Stimulated activated CD4-positive, alpha-beta T cell treated with anti-CD3 and anti-CD28 coated beads, Interleukin-12 subunit alpha, Interleukin-12 subunit beta, amount 100 ng/mL, for 24 hours (primary cell): ENCODE measurements at places on chromosomes 7 and 10.

- DNase-seq: no peak
Observed at GRCh38 chr7:77823787-77824186, 25.2 kb downstream of the PHTF2 start.

- DNase-seq: no peak
Observed at GRCh38 chr7:142771353-142771723, 568 bp downstream of the PRSS2 start.

DNA sequence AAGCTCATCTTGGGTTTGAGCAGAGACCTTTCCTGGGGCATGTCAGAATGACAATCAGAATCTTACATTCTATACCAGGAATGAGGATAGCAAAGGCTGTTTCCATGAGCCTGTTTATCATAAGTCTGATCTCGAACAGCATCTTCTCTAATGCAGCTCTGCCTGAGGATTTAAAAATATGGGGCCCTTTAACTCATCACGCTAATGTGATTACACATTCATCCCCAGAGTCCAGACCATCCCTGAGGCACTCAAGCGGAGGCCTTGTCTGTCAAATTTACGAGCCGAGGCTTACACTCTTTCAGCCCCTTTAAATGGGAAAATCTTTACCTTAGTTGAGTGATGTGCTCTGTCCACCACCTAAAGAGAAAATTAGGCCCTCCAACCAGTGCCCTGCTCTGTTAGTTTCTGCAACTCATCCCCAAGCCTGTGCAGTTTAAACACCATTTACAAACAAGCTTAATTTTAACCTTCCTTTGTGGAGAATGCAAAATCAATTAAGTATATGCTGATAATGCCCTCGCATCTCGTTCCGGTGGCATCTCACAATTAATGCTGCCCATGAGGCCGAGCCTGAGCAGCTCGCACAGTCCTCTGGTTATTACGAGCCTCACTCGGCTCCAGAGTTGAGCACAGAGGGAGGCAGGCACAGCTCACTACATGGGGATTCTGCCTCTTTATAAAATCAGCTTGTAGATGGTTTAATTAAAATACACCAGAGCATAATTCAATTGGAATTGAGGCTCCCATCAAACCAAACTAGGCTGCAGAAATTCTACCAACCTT is 16.0 kb downstream of the CHST15 start:
- DNase-seq: no peak

GRCh38 chr7:16916738-16917137 is 35.0 kb upstream of the AGR3 start:
- DNase-seq: no peak

DNA sequence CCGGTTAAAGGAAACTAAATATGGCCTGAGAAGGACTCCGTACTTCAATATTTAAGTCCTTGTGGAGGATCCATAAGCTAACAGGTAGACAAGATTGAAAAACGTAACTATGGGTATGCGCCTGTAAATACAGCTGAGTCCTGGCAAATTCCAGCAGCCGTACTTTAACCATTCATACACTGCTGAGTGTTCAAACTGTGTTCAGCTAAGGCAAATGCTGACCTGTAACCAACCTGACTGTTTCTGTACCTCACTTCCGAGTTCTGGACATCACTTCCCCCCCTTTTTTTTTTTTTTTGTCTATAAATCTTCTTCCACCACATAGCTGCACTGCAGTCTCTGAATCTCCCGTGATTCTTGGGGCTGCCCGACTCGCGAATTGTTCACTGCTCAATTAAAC is 69.1 kb downstream of the SRPK2 start:
- no peak for DNase-seq
